ENCODE measurements at places on chromosomes 3 and 15.

- DNase-seq, result no peak
These were observed 5.1 kb downstream of the ONECUT1 start for GRCh38 chr15:52784799-52785671.

DNA sequence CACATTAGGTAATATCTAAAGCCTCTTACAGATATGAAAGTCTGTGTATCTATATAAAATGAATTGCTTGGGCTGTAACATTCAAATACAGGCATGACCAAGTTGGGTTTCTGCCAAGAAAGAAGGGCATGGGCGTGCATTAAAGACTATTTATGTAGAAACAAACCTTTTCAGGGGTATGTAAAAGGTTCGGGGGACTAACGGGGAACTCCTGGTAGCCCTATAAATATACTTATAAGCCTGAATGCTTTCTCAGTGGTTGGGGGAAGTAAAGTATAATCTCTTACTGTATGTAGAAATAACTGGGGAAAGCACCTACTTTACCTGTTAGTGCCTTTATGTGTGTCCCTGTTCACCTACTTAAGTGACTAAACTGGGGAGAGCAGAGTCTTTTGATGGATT lies 154.5 kb upstream of the TBL1XR1 start:
- no peak for DNase-seq

DNA sequence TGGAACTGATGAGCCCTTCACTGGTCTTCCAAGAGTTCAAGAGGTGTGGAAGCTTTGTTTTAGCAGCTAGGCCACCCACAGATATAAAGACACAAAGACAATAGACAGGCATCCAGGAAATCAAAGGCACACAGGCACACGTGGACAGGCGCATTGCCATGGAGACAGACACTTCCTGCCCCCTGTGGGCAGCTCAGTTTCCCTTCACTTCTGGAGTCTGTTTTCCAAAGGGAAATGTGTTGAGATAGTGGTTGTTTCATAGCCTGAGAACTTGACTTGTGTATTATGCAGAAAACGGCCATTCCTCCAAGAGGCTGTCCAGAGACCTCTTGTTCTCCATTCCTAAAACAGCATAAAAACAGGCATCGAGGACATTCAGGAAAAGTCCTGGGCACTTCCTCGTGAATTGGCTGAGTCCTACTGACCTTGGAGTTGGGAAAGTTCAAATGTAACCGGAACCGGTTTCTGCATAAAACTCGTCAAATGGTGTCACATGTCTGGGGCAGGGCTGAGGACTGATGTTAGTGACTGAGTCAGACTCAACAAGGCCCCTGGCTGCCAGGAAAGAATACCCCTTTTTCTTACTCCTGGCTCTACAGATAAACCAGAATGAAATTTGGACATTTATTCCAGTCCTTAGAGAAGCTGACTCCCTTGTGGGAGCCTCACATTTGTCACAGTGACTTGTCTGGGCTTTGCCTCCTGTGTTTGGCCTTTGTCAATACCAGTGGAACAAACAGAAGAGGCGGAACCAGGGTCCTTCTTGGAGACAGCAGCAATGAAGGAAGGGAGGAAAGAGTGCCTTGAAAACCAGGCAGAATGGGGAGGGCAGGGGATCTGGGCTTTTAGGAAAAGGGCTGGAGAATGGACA lies 1.3 kb downstream of the ALPK3 start:
- no peak for DNase-seq

- no peak for DNase-seq
These were observed 58.8 kb upstream of the SLC7A14 start for GRCh38 chr3:170644711-170645110.

GRCh38 chr15:41568350-41569017 lies 9.5 kb downstream of the TYRO3 start:
- DNase-seq, result no peak

- no peak for DNase-seq
These were observed 178.6 kb upstream of the SMAD3 start for GRCh38 chr15:66886686-66887273.

DNA sequence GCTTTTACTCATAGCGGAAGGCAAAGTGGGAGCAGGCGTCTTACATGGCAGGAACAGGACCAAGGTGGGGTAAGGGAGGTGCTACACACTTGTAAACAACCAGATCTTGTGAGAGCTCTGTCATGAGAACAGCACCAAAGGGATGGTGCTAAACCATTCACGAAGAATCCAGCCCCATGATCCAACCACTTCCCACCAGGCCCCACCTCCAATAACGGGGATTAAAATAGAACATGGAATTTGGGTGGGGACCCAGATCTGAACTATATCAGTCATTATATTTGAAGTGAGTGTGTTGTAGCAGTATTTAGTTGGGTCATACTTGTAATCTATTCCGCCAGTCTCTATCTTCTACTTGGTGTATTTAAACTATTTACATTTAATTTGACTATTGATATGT lies 190.9 kb downstream of the RPLP1 start:
- no peak for DNase-seq

DNA sequence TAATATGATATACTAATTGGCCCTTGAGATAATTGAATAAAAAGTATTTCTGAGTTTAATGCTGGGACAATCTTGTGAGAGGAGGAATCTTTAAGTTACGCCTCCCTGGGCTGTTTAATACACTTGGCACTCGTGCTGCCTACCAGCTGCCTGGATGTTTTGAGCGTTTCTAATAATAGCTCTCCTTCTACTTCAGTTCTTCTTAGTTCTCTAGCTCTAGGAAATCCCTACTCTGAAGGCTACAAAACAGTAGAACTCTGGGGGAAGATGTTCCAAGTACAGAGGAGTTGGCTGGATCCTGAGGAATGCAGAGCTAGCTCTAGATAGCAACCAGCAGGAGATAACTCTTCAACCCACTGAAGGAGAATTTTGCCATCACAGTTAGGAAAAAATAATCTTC lies 3.5 kb downstream of the NAALADL2 start:
- DNase-seq, result no peak

- no peak for DNase-seq
These were observed 223.4 kb upstream of the IL12A start for GRCh38 chr3:159765030-159765859.

DNA sequence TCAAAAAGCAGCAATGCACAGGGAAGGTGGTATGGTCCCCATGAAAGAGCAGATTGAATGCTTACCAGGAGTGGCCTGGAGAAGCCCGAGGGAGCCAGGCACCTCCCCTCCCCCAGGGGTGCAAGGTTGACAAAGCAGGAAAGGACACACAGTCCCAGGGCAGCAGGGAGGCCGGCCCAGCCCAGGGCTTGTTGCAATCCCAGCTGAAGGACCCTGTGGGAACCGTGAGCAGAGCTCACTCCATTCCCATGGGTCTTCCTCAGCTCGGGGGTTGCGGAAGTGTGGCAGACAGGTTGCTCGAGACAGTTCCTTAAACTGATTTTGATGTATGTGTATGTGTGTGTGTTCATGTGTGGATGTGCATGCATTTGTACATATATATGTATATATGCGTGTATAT lies 15.8 kb downstream of the UROC1 start:
- no peak for DNase-seq

GRCh38 chr15:64251121-64251520 lies 88.3 kb upstream of the PPIB start:
- DNase-seq, result peak; percentile 6

DNA sequence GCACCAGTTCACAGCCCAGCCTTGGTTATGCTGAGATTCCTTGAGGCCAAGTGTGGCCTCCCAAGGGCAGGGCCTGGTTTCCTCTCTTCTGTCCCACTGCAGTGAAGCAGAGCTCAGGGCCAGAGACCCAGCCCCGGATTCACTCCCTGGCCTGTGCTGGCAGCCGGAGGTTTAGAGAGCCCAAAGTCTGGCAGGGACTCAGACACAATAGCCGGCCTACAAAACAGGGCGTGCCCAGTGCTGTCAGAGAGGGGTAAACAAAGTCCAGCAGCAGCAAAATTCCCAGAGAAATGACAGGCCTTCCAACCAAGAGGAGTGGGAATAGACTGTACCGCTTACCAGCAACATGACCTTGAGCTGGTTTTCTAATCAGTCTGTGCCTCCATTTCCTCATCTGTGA lies 14.0 kb downstream of the VIPR1 start:
- DNase-seq, result no peak

- no peak for DNase-seq
These were observed 20.1 kb upstream of the PLSCR5 start for GRCh38 chr3:146625186-146625775.

DNA sequence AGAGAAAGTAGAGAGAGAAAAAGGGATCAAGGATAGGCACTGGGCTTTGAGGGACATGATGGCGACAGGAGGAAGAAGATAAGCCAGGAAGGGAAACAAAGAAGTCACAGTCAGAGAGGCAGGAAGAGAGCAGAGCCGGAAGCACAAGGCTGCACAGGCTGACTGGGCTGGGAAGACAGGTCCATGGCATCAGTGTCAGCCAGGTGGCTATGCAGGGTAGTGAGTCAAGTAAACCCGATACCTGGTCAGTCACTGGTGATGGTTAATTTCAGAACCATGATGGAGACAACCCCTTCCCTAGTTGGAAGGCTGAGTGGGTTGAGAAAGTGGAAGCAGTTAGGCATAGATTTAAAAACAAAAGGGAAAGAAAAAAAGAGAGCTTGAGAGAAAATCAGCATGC lies 203.8 kb downstream of the EPHB1 start:
- DNase-seq, result no peak

DNA sequence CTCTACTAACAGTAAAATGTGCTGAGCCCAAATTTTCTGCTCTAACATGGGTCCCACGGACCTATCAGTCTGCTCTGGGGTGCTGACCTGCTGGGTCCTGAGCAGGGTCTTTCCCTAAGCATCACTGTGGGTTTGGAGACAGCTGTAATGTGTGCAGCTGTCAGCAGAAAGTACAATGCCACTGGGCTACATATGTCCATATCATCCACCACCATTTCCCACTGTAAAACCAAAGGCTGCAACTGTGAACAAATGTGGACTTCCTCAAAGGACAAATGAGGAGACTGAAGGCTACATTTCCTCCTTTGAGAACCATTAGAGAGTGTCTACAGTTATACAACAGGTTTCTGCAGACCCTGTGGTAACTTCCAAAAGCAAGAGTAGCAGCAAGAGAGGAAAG lies 33.8 kb upstream of the IP6K2 start:
- no peak for DNase-seq

DNA sequence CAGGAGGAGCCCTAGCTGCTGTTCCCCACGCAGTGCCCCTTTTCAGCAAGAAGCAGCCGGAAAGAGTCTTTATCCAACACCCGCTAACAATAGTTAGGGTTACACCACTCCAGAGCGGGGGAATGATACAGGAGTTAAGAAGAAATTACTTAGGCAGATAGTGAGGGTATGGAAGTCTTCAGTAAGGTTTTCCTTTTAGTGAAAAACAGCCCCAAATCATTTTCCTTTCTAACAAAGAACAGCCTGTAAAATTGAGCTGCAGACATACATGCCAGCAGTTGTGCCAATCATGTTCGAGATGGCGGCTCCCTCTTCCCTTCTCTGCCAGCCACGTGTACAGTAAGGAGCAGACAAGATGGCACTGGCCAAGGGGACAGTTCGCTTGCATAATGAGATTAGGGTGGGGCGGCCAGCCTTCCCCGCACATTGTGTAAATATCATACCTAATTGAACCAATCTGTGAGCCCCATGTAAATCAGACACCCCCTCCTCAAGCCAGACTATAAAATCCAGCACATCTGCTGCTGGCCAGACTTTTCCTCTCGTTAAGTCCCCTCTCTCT lies 18.5 kb upstream of the SENP5 start:
- DNase-seq, result no peak

DNA sequence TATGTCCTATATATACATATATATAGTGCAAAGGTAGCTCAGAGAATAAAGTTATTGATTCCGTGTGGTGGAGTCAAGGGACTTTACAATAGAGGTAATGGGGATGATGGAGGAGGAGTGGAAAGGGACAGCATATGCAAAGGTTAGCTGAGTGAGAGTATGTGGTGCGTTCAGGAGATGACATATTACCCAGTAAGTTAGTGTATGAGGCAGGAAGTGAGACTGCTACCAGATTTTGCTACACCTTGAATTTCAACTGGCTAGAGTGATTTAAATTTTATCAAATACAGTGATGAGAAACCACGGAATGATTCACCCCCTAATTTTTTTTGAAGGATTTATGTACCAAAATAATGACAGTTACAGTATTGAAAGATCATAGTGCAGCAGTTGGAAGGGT lies 2.8 kb downstream of the ACTL6A start:
- DNase-seq, result no peak

- no peak for DNase-seq
These were observed 24.0 kb upstream of the AADAC start for GRCh38 chr3:151789853-151790463.

GRCh38 chr15:75307778-75308390 lies 25.2 kb downstream of the GOLGA6D start:
- peak; percentile 3 for DNase-seq

- no peak for DNase-seq
These were observed 4.5 kb downstream of the EIF3J start for GRCh38 chr15:44541282-44541958.

DNA sequence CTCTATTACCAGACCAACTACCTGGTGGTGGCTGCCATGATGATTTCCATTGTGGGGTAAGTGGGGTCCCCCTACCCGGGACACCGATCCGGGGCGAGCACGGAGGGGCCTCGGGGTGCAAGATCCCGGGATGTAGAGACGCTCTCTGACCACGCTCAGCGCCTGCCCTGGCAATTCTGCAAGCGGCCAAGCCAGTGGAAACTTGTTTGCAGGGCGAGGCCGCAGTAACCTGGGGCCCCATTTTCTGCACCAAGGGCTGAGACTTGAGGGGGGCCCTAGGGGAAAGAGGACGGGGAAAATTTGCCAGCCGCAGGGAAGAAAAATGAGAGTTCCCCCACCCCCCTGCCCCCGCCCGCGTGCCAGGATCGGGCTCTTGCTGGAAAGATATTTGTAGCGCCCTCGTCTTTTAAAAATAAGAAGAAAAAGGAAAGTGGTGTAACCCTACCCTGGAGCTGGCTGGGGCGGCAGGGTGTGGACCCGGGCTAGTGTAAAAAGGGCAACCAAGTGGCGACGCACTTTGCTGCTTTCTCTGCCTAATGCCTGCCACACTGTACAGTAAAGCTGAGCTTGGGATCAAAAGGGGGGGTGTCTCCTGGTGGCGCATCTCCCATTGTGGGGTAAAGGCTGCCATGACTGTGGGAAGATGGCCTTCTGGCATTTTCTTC lies 563 bp downstream of the ARL6IP5 start:
- DNase-seq, result no peak

GRCh38 chr3:117287602-117288001 lies 578.0 kb downstream of the TUSC7 start:
- no peak for DNase-seq

GRCh38 chr15:76011627-76012551 lies at the start of gene NRG4:
Gene NRG4, minus strand, starts transcription at chr15:76012424. Its CDS starts 1,194 bp downstream, at chr15:76011230.
- no peak for DNase-seq

- no peak for DNase-seq
These were observed 669.5 kb downstream of the SQOR start for GRCh38 chr15:46304321-46304720.
